ENCODE measurements at places on chromosomes 1 and 21.
A peak's percentile ranks its signal among the peaks of the same experiment; 100 is the strongest.

DNA sequence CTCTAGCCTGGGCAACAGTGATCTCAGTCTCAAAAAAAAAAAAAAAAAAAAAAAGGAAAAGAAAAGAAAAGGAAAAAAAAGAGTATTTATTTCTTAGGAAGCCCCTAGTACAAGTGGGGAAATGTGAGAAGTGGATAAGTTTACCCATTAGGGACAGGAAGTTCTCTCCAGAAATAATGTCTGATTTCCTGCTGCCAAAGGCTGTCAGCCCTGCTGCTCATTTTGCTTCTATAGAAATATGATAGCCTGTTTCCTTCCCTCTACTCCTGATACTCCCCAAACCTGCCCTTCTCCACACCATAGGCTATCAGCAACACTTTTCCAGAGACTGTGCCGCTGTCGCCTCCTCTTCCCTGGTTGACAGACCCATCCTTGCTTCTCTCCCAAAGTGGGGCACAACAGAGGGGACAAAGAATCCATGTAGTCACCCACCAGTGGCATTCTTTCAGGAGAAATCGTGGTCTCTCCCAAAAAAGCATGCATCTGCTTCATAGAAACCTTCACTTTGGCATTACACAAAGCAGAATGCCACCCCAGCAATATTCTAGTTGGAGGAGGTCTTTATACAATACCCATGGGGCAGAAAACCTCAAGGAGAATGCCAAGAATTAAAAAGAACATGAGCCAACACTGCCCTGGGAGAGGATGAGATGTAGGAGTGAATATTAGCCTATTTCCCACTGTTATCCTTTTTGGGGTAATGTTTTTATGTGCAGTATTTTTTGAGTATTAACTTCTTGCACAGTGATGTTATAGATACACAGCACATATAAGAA is 166.3 kb upstream of the NR5A2 start:
- no peak for DNase-seq

DNA sequence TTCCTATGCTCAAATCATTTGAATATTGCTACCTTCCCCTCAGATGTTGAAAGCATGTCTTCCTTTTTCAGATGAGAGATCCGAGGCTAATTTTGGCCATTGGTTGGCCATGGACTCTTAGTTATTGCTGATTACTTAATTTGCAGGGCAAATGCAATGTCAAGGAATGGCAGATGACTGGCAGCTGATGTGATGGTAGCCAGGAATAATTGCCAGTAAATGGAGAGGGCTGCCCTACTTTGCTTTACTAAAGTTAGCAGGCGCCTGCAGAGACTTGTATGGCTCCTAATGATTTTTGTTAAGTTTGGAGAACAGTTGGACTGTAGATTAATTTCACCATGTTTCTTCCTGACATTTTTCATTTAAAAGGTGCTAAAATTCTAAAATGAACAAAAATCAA is 128.9 kb downstream of the XCL2 start:
- no peak for DNase-seq

DNA sequence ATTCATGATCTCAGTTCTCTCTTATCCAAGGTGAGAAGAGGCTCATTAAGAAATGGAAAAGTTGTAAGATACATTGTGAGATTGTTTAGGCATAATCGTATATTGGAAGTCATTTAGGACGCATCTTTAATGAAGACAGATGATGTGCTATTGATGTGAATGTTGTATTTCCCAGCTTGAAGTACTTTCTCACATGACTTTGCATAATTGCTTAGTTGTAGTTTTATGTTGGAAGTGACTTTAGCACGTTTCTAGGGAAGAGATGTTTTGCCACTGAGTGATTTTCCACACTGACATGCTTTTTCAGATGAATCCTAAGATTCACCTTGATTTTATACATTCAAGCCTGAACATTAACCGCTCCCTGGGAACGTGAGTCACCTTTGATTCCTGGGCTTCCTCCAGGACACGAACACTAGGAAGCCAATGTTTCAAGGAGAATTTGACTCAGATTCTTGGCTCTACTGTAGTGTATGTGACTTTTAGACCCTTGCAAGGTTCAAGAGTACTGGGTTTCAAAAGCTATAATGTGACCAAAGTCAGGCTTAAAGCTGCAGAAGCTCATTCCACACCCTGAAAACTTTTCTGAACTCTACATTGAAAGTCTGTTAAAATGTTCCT is 27.9 kb downstream of the ANGEL2 start:
- DNase-seq = no peak

DNA sequence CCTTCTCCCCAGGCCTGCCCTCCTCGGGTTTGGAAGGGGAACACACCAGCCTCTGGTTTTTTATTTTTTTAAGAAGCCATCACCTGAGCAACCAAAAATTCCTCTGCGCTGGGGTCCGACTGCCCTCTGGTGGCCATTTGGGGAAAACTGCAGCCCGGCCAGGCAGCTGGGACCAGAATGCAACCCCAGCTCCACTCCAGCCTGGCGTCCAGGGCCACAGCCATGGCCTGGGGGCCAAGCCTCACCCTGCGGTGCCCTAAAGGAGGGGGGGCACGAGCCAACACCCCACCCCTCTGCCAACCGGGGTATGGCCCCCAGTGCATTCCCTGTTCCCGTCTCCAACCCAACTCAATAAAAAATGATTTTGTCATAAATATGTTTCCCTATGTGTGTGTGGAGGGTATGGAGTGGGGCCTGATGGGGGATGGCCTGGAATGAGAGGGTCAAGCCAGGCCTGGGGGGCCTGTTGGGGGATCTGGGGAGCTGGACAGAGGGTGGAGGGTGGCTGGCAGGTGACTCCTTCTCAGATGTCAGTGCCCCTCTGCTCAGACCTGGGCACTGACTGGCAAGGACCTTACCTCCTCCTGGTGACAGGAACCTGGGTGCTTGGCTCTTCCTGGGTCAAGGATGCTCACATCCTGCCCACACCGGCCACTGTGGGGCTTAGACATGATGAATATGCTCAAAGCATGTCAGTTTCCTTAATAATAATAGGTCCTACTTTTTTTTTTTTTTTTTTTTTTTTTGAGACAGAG is 3.2 kb downstream of the GPR3 start:
- peak; percentile 54 for DNase-seq

DNA sequence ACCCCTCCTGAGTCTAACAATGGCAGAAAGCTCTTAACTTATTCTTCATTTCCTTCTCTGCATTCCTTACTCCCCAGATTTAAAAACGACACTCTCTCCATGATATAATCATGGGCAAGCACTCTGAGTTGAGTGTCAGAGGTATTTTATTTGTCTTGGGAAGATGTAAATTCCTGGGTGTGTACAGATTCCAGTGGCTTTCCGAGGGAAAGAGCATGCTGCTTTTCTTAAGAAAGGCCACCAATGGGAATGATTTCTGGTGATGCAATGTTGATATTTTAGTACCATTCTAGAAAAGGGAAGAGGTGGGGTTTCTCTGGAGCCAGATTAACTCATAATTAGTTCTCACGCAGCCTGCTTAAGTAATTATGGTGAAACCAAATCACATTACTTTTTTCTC is 47.8 kb upstream of the BTG3 start:
- DNase-seq = no peak

DNA sequence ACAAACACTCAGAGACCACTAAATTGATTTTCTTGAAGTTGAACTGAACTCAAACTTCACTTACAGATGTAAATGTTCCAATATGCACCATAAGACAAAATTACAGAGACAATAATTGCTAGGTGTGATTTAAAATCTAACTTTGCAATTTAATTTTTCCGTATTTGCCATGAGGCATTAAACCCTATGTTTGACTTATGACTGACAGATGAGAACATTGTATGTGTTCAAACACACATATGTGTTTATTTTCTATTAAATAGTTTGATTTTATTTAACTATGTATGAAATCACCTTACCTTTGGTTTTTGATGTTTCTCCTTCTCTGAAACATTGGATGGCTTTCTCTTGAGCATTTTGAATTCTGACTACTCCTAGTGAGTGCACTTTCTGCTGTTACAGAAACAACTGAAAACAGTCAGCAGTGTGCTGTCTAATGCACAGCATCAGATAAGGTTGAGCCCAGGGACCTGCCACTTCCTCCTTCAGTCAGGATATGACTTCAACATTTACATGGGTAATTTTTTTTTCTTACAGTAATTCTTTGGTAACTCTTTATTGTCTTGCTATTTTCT is at the start of gene SAMSN1:
Gene SAMSN1 (minus strand): TSS at position 410 of the 575 bp plus-strand sequence. CDS start 54 bp downstream, at position 356.
- DNase-seq = no peak

GRCh38 chr1:204418174-204419063 is 6.8 kb upstream of the PPP1R15B start:
- no peak for DNase-seq

- no peak for DNase-seq
Measured at GRCh38 chr1:9621032-9621431, 30.5 kb upstream of the PIK3CD start.

DNA sequence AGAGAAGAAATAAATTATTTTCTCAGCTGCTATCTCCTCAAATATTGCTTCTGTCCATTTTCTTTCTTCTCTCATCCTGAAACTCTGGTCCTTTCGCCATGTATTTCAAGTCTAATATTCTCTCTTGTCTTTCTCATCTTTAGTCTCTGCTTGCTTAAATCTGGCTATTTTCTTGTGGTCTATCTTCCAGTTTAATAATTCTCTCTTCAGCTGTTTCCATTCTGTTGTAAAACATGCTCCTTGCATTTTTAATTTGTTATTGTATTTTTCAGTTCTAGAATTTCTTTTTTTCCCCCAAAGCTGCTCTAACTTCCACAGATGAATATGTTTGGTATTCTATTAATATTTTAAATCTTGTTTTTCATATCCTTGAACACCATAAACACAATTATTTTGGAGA is 70.1 kb upstream of the TMPRSS2 start:
- no peak for DNase-seq

DNA sequence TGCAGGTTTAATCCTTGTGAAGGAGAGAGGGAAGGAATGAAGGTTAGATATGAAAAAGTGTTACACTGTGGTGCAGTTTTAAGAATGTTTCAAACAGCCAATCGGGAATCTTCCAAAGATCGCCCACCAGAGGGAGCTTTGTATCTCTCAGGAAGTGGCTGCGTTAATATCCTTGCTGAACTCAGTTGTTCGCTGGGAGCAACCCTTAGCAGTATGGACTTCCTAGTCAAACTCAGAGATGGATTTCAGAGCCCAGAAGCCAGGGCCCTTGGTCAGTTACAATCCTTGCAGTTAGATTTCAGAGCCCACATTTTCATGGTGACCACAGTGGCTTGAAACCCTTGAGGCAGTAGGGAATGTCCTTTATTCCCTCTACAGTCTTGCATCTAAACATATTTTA is 136.2 kb downstream of the NTNG1 start:
- no peak for DNase-seq

DNA sequence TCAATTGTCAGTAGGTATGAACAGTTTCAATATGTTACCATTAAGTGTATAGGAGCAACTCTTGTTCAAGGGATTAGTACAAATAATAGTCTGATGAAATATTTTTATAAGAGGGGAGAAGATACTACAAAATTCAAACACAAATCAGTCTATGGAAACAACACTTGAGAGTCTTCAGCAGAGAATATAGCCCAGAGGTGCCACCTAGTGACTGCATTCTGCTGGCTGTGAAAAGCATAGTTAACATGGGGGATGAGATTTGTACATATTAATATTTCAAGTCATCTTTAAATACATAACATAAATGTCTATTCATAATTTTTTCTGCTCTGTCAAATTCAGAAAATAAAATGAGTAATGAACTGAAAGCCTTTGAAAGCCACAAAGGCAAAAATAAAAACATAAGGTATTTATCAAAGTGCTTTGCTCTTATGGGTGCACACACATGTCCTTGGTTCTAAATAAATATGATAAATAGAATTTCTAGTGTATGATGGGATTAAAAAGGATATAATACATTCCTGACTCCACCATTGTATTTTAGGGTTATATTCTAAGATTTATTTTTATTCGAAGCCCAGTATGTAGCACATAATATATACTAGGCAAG is 440.9 kb upstream of the ZRANB2 start:
- DNase-seq = peak; percentile 15

- no peak for DNase-seq
Measured at GRCh38 chr1:6301526-6301925, 40.6 kb upstream of the GPR153 start.

GRCh38 chr1:110620686-110621085 is 14.5 kb upstream of the KCNA2 start:
- no peak for DNase-seq

DNA sequence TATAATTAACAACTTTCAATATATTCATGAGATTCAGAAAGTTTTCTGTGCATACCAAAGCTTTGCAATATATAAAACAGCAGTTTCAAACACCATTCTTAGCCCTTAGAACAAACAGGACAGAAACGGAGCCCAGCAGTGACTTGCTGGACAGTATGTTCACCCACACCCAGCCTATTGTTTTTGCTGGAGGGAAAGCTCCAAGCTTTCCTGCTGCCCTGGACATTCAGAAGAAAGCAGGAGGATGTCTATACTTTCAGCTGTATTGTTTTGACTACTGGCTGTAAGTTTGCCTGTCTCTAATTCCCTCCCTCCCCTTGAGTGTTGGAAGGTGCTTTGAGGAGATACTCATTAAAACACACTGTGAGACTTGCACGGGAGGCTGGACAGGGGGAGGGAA is 9.6 kb downstream of the DENND2C start:
- DNase-seq = no peak

- no peak for DNase-seq
Measured at GRCh38 chr1:17190010-17190995, 14.6 kb upstream of the PADI1 start.

DNA sequence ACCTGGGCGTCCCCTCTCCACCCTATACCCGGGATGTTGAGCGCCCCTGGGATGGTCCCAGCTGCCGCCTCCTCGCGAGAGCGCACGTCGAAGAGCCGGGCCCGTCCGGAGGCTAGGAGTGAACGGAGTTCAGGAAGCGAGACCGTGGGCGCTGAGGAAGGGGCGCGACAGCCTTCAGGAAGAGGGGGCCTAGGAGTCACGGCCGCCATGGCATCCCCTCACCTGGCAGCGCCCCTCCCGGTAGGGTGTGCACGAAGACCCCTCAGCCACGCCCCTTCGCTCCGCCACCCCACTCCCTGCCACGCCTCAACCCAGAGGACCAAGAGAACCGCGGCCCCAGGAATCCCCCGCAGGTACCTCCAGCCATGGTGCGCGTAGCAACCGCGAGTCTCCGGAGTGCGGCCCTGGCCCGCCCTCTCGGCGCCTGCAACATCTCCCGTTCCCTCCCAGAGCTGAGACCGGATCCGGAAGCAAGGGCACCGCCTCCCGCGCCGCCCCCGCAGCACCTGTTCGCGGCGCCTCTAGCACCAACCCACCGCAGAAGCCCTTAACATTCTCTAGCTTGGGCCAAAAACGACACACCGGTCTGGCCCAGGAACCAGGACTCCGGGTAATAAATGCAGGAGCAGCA is at the start of gene TSTD1:
Gene TSTD1 (minus strand): TSS at position 442 of the 631 bp plus-strand sequence. CDS start 75 bp downstream, at position 367.
- no peak for DNase-seq
